ENCODE measurements at places on chromosomes 7 and 10.
A peak's percentile ranks its signal among the peaks of the same experiment; 100 is the strongest.

GRCh38 chr7:50962962-50963374 is 180.3 kb upstream of the GRB10 start:
- DNase-seq, result no peak

- no peak for DNase-seq
Measured at GRCh38 chr10:124739986-124740368, 4.2 kb downstream of the FAM53B start.

- DNase-seq, result no peak
Measured at GRCh38 chr7:134287916-134288659, 28.6 kb downstream of the SLC35B4 start.

DNA sequence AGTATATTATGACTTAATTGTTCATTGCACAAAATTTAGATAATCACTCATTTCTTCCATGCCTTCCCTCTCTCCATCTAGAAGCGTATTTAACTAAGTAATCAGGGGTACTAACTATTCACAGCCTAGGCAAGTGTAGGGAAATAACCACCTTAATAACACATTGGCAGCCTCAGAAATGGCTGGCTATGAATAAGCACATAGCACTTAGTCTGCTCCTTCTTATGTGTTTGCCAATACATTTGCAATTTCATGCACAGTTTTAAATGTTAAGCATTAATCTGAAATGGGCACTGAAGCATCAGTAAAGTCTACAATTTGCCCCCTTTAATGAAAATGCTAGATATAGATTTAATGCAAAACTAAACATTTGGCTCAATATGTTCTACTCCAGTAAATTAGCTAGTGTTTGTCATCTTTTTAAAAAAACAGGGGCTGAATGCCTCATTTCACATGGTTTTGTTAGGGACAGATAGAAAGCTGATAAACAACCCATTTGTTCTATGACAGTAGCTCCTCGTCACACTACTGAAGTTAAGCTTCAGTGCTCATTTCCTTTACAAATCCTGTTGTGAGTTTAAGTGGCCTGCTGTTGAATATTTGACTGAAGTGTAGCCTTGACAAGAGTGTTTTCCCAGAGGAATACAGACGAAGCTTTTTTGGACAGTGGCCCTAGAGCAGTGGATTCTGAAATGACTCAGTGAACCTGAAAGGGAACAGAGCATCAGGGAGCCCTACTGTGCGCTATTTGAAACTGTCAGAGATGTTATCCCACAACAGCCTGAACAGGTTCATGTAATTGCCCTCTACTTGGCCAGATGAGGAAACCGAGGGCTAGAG is 30.5 kb downstream of the HHEX start:
- DNase-seq, result no peak

DNA sequence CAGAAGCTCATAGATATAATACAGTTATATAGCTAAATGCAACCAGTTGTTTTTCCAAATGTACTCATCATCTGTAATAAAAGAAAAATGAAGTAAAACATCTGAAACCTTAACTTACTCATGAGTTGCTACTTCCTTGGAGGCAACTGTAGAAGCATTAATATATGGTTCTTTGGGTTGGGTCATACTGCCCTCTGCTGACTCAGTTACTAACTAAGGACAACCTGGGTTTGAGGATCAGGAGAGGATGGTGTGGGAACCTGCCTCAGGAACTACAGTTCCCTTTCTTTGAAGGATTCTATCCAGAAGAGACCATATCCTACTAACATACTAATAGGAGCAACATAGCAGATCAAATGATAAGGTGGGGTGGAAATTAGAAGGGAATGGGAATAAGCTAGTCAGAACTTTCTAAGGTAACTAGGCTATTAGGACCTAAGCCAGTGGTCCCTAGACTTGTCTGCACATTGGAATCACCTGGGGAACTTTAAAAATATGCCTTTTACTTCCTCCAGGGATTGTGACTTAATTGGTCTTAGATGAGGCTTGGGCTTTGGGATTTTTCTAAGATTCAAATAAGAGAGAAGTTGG is 20.7 kb downstream of the COX15 start:
- DNase-seq, result peak; percentile 8

DNA sequence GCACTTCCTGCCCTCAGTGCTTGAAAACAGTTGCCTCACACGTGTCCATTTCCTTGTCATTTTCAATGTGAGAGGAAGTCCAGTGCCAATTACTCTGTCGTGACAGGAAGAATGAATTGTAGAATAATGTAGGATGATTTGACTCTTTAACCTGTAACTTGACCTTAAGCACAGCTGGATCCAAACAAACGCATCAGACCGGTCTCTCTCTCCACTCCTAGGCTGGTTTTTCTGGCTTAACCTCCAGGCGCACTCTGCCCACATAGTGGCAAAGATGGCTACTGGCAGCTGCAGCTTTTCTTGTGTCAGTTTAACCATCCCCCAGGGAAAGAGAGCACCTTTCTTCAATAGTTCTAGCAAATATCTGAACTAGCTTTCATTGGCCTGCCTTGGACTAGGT is 29.4 kb upstream of the PNLIPRP3 start:
- no peak for DNase-seq

- DNase-seq, result no peak
Measured at GRCh38 chr7:623464-623863, 103.0 kb upstream of the DNAAF5 start.
